ENCODE measurements at places on chromosomes 7 and 10.

DNA sequence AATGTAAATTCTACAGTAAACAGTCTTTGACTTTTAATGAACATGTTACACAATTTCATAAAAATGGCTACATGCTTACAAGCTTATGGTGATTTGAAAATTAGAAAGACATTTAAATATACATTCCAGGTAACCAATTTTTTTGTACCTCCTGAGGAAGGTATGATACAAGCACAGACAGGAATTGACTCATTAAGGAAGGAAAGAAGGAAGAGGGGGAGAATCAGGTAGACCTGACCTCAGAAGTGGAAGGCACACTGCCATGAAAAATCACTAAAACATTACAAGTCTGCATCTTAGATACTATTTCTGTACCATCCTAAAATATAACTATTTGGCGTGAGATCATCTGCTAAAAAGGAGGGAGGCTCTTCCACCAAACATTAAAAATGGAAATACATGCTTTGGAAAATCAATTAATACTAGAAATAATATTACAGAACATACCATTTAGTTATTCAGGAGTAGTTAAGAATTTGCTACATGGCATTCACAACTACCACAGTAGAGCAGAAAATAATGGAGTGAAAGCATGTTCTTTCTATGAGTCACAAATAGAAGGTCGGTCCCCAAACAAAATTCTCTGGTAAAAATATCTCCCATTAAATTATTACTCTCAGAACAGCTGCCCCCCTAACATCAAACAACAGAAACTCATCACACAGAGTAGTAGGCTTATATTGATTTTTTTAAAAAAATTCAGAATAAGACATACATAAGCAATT lies 15.2 kb downstream of the RAB11FIP2 start:
- DNase-seq, result no peak

- no peak for DNase-seq
Observed at GRCh38 chr7:107122486-107122911, 46.3 kb upstream of the HBP1 start.

GRCh38 chr7:49187543-49188268 lies 263.4 kb downstream of the CDC14C start:
- no peak for DNase-seq

GRCh38 chr10:20303453-20304152 lies 487.4 kb downstream of the PLXDC2 start:
- no peak for DNase-seq

DNA sequence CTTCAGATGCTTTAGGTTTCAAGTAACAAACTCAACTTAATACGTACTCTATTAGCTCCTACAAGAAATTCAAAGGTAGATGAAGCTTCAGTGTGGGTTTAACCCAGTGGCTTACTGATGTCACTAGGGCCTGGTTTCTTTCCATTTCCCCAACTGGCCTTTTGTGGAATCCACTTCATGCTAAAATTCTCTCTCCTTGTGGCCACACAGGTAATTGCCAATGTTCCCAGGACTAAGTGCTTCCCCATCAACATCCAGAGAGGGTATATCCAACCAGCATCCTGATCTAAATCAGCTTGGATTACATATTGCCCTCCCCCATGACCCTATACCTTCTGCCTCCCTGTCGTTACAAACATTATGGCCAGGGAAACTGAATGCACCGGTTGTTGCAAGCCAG lies 10.7 kb downstream of the FBXL13 start:
- DNase-seq, result no peak

GRCh38 chr7:104943502-104944343 lies 70.3 kb upstream of the KMT2E start:
- DNase-seq, result peak; percentile 53

DNA sequence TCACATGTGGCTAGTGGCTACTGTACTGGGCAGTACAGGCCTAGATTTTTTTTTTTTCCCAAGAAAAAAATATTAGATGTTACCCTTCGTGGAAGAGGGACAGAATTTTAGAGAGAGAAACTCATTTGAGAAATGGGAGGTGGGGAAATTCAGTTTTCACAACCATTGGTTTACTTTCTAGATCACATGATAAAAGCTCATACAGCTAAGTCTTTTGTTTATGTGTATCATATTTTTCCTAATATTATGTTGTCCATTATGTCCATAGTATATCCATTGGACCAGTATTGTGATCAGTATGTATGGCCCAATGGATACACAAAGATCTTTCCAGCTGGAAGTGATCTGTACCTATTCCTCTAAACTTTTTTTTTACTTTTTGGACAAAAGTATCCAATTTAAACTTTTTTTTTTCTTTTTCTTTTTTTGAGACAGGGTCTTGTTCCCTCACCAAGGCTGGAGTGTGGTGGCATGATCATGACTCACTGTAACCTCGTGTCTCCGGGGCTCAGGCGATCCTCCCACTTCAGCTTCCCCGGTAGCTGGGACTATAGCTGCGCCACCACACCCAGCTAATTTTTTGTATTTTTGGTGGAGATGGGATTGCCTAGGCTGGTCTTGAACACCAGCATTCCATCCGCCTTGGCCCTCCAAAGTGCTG lies 4.1 kb downstream of the CALU start:
- DNase-seq, result no peak

- no peak for DNase-seq
Observed at GRCh38 chr7:8590225-8590624, 156.8 kb downstream of the NXPH1 start.

DNA sequence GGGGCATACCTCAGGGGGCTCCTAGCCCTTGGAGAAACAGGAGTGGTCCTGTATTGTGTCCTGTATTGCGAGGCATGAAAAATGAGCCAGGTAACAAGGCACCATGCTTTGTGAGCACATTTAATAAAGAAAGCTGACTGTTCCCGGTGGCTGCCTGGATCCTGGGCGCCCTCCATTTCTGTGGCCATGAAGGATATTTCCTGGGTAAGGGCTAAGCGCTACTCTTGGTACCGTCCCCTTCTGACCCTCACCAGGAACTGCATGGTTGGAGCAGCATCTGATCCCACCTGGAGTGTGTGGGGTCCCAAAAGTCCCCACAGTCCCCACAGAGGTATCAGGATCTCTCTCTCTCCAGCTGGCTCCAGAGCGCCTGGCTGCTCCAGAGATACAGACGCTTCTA lies 139.5 kb downstream of the MAPK8 start:
- no peak for DNase-seq

DNA sequence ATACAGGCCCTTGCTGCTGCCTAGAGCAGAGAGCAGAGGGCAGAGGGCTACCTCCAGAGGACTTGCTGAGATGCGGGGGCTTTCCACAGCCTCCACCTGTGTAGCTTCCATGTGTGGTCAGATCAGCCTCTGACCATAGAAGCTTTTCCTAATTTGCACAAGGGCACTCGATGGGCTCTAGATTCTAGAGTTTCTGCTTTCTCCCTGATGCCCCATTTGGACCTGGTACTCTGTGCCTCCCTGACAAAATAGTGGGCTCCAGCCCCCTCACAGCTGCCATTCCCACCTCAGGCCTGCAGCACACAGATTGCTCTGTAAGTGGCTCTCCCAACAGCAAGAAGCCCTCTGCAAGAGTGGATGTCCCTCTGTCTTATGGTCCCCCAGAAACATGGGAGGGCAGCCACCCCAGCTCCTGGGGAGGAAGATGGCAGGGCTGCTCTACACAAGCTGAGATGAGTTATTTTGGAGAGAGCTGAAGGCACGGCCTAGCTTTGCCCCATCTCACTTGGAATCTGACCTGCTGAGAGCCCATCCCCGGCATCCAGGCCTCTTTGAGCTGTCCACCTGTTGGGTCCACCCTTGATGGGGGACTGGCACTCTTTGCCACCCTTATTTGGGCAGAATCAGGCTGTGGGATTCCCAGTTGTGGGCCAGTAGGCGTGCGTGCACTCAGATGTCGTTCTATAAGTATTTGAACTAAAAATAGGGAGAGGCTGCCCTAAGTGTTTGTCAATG lies 16.7 kb downstream of the TMEM273 start:
- DNase-seq, result no peak

GRCh38 chr10:306007-306674 lies 170.9 kb downstream of the ZMYND11 start:
- DNase-seq, result no peak

GRCh38 chr10:119203006-119203405 lies 4.4 kb upstream of the GRK5 start:
- no peak for DNase-seq

- no peak for DNase-seq
Observed at GRCh38 chr10:76946270-76946669, 691.3 kb downstream of the KCNMA1 start.

DNA sequence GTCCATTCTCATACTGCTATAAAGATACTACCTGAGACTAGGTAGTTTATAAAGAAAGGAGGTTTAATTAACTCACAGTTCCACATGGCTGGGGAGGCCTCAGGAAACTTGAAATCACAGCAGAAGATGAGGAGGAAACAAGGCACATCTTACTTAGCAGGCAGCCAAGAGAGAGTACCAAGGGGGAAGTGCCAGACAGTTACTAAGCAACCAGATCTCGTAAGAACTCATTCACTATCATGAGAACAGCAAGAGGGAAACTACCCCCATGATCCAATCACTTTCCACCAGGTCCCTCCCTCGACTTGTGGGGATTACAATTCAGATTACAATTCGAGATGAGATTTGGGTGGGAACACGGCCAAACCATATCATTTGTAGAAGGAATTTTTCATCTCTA lies 36.3 kb downstream of the NHLRC2 start:
- DNase-seq, result no peak

GRCh38 chr10:17865351-17865750 lies 56.2 kb downstream of the MRC1 start:
- no peak for DNase-seq

DNA sequence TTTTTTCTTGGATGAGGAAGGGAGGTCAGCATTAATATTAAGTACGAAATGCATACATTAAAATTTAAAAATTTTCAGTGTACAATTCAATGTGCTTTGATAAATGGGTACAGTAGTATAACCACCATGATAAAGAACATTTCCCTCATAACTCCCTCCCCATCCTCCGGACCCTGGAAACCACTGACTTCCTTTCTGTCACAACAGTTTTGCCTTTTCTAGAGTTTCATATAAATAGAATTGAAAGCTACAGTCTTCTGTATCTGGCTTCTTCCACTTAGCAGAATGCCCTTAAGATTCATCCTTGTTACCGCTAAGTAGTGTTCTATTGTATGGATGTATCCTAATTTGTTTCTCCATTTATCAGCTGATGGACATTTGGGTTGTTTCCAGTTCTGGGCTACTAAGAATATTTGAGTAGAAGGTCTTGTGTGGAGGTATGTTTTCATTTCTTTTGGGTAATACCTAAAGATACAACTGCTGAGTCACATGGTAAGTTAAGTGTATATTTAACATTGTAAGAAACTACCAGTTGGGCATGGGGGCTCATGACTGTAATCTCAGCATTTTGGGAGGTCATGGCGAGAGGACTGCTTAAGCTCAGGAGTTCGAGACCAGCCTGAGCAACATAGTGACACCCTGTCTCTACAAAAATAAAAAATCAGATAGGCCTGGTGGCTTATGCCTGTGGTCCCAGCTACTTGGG lies 30.8 kb downstream of the ABI1 start:
- DNase-seq, result no peak

DNA sequence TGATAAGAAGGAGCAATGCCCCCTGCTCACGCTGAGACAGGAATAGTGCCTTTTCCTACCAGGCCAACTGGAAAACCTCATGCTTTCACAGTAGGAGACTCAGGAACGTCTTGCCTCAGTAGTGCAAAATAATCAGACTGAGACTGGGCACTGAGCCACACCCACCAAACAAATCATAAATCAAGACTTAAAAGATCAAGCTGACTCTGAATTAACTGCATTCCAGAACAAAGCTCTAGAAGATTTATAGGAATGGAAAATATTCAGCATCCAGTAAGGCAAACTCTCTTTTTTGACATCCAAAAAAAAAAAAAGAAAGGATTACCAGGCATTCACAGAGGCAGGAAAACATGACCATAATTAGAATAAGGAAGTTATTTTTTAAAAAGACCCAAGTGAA lies 30.5 kb upstream of the SLC18A3 start:
- no peak for DNase-seq

All from activated CD4-positive, alpha-beta T cell treated with anti-CD3 and anti-CD28 coated beads for 1 hour (primary cell).